ENCODE measurements at places on chromosomes 2 and 18. TPM values are rescaled to one million over a fixed set of nuclear protein-coding genes. Genes with fewer than 3 reads are reported as not detected.
A peak's percentile ranks its signal among the peaks of the same experiment; 100 is the strongest.

DNA sequence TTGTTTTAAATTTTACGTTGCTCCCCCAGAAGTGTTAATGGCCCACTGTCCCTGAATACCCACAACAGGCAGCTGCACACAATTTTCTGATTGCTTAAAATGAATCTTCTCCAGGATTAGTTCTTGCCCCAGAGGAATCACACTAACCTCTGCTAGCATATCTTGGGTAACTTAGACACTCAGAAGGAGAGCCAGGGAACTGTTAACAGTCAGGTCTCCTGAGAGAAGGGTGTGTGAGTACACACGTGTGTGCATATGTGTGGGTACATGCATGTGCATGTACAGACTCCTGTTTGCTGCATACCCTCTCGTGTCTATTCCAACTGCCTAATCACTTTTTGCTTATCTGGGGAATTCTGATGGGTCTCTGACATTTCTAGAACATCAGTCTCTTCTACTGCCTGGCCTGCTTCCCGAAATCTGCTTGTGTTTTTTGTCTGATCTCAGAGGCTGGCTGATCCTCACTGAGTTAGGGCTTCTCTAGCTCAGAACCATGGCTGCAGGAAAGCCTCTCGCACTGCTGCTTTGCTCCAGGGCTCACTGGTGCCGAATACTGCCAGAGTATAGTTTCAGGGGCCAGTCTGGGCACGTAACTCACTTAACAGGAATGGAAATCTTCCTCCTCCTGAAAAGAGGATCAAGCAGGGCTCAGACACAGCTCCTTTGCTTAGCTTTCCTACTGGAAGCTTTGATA is 62.8 kb downstream of the PRELID3A start:
- no peak overlapping the region for H3K4me3 ChIP-seq
- DNase-seq, result no peak
- no peaks in the 10 kb centered on the region for H3K27me3 ChIP-seq

DNA sequence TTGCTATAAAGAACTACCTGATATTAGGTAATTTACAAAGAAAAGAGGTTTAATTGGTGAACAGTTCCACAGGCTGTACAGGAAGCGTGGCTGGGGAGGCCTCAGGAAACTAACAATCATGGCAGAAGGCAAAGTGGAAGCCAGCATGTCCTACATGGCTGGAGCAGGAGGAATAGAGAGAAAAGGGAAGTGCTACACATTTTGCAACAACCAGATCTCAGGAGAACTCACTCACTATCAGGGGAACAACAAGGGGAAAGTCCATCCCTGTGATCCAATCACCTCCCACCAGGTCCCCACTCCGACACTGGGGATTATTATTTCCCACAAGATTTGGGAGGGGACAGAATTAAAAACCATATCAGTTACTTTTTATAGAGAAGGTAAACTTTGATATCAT is 273.5 kb upstream of the MMADHC start:
- H3K4me1 ChIP-seq, result peaks cover 13% of the 10 kb centered on the region
- H3K27ac ChIP-seq, result no peak overlapping the region
- no peak overlapping the region for H3K4me3 ChIP-seq
- no peaks in the 10 kb centered on the region for H3K36me3 ChIP-seq
- no peaks in the 10 kb centered on the region for H3K27me3 ChIP-seq

Gene NEU2
- total RNA-seq, result not detected

Gene HOXD13
- 32.7 TPM for total RNA-seq

Gene CMPK2
- total RNA-seq, result 4.6 TPM

- no peaks in the 10 kb centered on the region for H3K36me3 ChIP-seq
- no peak for DNase-seq
- H3K4me3 ChIP-seq, result no peak overlapping the region
- no peak overlapping the region for H3K27ac ChIP-seq
- H3K4me1 ChIP-seq, result no peaks in the 10 kb centered on the region
These were observed 61.1 kb upstream of the RAB12 start for GRCh38 chr18:8548186-8548585.

Gene ANKRD30BL
- 2.2 TPM for total RNA-seq

DNA sequence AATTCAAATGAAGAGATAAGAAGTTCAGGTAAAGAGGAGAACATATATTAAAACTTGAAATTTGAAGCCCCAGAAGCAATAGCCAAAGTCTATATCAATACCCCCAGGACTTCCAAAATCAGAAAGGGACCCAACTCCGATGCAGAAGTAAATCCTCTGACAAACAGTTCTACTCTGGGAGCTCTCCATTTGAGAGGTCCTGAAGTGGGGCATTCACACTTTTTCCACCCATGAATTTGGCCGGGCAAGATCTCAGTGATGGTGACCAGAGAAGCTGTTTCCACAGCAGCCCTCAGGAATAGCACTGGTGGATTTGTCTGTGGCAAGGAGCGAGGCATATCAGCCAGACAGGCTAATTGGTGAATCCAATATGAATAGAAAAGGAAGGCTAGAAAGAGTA is 313.6 kb upstream of the MC4R start:
- H3K4me3 ChIP-seq, result no peak overlapping the region
- no peak overlapping the region for H3K27ac ChIP-seq
- peaks cover 3% of the 10 kb centered on the region for H3K27me3 ChIP-seq
- no peaks in the 10 kb centered on the region for H3K4me1 ChIP-seq
- no peaks in the 10 kb centered on the region for H3K36me3 ChIP-seq

Gene OSR1
- 0.13 TPM for total RNA-seq

DNA sequence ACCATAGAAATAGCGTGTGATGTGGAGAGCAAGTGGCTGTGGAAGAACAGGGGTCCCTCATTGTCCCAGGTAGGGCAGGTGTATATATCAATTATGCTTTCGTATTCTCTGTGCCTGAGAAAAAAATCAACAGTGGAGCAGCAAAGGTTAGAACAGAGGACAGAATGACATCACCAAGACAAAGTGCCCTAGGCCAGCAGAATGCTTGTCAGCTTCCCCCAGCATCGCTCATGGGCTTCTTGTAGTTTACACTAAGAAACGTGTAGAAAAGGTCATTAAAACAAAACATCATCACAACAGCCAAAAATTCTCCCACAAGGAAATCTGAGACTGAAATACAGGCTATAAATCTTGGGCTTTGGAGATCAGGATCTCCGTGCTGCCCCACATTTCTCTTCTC is 288.0 kb downstream of the TDRD15 start:
- H3K4me3 ChIP-seq, result no peak overlapping the region
- H3K27me3 ChIP-seq, result no peaks in the 10 kb centered on the region
- no peak for DNase-seq
- H3K4me1 ChIP-seq, result no peaks in the 10 kb centered on the region
- H3K27ac ChIP-seq, result no peak overlapping the region
- no peaks in the 10 kb centered on the region for H3K36me3 ChIP-seq

Gene CETN1
- total RNA-seq, result not detected

GRCh38 chr18:70293166-70293565 is 4.3 kb downstream of the SOCS6 start:
- no peak overlapping the region for H3K4me3 ChIP-seq
- H3K27me3 ChIP-seq, result no peaks in the 10 kb centered on the region
- no peaks in the 10 kb centered on the region for H3K36me3 ChIP-seq
- no peak for DNase-seq
- no peak overlapping the region for H3K27ac ChIP-seq

DNA sequence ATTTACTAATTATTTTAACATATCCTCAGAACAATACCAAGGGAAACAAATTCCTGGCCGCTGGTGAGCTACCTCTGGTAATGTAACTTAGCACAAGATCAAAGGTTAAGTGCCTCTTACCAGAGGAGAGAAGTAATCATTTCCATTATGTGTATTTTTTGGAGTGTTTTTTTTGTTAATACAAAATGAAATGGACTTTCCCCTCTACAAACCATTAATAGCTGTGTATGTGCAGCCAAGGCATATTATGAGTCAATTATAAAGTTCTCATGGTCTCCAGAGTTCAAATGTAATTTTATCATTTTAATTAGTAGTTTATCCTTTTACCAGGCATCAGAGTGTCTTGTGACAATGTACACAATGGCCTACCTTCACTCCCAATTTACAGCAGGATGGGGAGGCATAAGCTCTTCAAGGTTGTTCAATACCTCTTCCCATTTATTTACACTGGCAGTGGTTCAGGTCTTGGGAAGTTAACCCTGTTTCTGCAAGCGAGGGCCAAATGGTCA is 242.2 kb downstream of the TGIF1 start:
- peaks cover 8% of the 10 kb centered on the region for H3K4me1 ChIP-seq
- peak overlapping the region; percentile 42 for H3K27ac ChIP-seq
- peaks cover 18% of the 10 kb centered on the region for H3K36me3 ChIP-seq
- no peak overlapping the region for H3K4me3 ChIP-seq
- DNase-seq, result no peak

DNA sequence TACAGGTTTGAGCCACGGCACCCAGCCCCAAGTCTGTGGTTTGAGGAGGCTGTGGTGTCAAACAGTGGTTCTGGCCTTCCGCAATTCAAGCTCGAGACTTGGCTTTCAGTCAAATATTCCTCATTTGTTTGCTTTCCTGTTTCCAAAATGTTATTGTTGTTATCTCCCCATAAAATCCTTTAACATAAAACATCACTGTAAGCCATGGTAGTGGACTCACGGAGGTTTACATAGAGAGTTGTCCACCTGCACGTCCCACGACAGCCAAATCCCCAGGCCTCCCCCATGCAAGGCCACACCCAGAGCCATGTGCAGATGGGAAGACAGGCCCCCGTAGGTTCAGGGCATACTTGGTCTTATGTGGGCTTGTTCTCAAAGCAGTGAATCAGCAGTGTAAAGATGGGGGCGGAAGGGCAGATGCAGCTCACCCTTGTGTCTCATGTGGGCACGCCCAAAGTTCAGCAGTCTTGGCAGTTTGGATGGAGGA is 18.9 kb upstream of the ST3GAL5 start:
- H3K27ac ChIP-seq, result no peak overlapping the region
- no peaks in the 10 kb centered on the region for H3K27me3 ChIP-seq
- no peak for DNase-seq
- no peak overlapping the region for H3K4me3 ChIP-seq
- no peaks in the 10 kb centered on the region for H3K36me3 ChIP-seq
- H3K4me1 ChIP-seq, result peaks cover 10% of the 10 kb centered on the region

DNA sequence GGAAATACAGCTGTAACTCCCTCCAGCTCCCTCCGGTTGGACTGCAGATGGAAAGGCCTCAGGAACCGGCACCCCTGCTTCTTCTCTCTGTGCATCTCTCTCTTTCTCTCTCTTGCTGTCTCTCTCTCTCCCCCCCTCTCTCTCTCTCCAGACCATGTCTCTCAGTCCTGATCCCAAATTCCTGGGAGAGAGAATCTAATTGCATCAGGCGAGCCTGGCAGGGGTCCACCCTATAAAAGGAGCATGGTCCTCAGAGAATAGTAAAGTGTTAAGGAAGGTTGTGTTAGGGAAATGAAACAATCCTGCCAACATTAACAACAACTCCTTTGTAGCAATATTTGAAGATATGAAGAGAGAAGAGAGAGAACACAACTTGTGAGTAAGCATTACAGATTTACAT is 36.7 kb downstream of the VIT start:
- H3K27ac ChIP-seq, result no peak overlapping the region
- H3K4me3 ChIP-seq, result no peak overlapping the region
- no peaks in the 10 kb centered on the region for H3K27me3 ChIP-seq

All from A673 (cell line).